ENCODE measurements at places on chromosomes 1 and 21.
A peak's percentile ranks its signal among the peaks of the same experiment; 100 is the strongest.

DNA sequence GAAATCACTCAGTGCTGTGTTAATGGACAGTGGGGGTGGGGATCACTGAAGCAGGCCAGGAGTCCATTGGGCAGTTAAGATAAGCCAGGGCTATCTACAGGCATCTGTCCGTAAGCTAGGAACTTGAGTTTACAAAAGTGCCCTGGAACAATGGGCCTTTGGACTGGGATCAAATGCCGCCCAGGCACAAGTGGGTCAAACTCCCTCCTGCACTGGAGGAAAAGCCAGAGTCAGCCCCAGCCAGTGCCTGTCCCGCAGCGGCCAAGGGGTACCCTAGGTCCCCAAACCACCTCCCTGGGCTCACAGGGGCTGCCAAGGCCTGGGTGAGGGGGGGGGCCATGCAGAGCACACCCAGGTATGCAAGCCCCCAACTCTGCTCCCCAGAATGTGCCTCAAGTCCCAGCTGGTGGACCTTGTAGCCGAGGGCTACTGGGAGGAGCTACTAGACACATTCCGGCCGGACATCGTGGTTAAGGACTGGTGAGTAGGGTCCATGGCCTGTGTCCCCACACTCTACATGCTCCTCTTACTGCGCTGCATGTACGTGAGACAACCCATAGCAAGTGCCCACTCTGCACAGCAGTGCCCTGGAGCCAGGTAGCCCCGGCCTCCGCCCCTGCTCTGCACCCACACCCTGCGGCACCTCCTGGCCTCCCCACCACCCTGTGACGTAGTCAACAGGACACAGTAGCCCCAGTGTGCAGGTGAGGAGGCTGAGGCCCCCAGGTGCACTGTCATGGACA, 7.7 kb downstream of the FBXO6 start:
- DNase-seq: no peak

- no peak for DNase-seq
Measured at GRCh38 chr1:15283526-15283925, 36.5 kb downstream of the FHAD1 start.

DNA sequence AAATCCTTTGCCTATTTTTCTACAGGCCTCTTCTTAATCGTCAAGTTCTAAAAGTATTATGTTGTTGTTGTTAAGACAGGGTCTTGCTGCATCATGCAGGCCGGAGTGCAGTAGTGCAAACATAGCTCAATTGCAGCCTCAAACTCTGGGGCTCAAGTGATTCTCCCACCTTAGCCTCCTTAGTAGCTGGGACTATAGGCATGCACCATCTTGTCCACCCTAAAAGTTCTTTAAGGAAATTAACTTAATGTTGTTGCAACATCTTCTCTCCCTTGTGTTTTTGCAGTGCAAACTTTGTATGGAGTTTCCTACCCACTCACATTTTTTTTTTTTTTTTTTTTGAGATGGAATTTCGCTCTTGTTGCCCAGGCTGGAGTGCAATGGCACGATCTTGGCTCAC, 4.1 kb upstream of the VHLL start:
- DNase-seq: no peak

DNA sequence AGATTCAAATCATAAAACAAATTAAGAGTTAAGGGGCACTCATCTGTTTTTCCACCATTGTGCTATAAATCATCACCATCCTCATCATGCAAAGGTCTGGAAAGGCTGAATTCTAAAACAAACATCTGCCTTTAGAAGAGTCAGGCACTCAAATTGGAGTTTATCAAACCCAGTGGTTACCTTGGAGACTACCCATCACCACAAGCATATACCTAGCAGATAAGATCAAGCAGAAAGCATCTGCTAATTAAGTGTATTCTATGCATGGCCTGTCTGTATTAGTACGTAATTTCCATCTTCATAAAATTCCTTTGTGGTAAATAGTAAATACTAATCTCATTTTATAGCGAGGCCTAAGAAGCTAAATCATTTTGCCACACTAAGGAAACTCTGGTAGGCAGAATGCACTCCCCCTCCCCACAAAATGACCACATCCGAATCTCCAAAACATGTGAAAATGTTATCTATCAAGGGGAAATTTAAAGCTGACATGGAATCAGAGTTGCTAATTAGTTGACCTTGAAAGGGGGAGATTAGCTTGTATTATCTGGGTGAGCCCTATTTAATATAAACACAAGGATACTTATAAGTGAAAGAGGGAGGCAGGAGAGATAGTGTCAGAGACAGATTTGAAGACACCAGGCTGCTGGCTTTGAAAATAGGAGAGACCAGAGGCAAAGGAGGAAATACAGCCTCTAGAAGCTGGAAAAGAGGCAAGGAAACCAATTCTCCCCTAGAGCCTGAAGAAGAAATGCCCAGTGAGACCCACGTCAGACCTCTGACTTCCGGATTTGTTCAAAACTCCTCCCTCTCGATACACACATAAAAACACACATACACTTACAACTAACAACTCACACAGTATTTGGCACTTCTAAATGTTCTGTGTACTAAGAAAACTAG, 23.2 kb downstream of the ARID4B start:
- no peak for DNase-seq

DNA sequence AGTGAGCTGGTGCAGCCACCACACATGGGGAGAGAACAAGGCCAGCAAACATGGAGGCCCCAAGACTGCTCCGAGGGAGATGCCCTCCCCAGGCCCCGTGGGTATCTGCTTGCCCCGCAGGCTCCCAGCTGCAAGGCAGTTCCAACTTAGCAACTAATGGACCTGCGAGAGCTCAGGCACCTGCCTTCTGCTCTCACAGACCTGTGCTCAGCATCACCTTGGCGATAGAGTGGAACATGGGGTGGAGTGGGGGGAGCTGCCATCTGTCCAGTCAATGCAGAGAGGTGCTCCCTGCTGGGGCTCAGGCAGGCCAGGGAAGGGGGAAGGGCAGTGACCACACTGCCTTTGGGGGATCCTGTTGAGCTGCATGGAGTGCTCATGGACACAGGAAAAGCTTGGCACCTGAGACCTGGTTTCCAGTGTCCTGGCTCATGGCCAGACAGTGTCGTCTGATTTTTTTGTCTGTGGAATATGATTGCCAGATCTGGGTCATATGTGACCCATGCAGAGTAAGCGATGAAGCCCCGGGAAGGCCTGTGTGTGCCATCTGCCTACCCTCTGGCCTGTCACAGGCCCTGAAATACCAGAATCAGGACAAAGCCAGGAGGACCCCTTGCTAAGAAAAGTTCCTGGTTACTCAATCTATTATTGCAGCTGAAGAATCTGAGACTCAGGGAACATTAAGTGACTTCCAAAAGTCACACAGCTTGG, 39.9 kb upstream of the TENT5C start:
- DNase-seq: no peak

GRCh38 chr1:244294599-244295224, 157.0 kb downstream of the ADSS2 start:
- DNase-seq: no peak

GRCh38 chr1:43300378-43301094, at the start of gene TIE1:
TSS of gene TIE1 (plus strand) at chr1:43300982. CDS start at chr1:43301072, 90 bp downstream.
- peak; percentile 15 for DNase-seq

GRCh38 chr1:93749487-93749886, 67.8 kb upstream of the BCAR3 start:
- DNase-seq: no peak

GRCh38 chr21:20997636-20998455, at the start of gene NCAM2:
TSS of gene NCAM2 (plus strand) at chr21:20998409.
- peak; percentile 77 for DNase-seq

- no peak for DNase-seq
Measured at GRCh38 chr1:242747233-242747632, 222.7 kb upstream of the PLD5 start.

- DNase-seq: no peak
Measured at GRCh38 chr1:44460107-44460882, 55.2 kb downstream of the RNF220 start.

DNA sequence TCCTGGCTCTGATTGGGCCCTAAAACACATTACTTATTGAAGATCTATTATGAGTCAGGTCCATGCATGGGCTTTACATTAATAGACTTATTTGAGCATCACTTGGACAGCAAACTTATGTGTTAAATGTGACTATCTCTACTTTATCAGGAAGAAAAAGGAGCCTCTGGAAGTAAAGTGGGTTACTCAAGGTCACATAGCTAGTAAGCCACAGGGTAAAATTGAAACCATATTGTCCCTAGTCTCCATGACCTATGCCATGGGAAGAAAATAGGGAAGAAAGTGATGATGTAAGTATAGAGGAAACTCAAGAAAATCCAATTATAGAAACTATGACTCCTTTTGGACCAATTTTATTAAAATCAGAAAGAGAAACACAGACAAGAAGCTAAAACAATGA, 555.3 kb downstream of the NUF2 start:
- DNase-seq: no peak

GRCh38 chr21:32593690-32594089, 8.4 kb upstream of the TCP10L start:
- no peak for DNase-seq

DNA sequence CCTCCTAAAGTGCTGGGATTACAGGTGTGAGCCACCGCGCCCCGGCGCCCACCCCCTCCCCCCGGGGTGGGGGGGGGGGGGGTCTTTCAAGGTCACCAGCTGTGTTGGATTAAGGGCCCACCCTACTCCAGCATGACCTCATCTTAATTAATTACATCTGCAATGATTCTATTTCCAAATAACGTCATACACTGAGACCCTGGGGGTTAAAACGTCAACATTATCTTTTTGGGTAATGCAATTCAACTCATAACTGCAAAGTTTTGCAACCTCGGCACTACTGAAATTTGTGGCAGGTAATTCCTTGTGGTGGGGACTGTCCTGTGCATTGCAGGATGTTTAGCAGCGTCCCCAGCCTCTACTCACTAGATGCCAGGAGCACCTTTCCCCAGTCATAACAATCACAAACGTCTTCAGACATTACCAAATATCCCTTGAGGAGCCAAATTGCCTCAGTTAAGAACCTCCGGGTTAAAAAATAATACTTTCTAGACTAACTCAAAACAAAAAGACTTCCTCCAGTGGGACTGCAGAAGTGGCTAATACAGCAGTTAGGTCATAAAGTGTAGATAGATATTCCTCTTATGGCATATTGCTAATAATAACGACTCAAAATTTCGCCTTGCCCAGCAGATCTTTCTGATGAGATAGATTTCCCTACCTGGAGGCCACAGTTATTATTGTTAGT, 233.0 kb upstream of the KAZN start:
- no peak for DNase-seq

DNA sequence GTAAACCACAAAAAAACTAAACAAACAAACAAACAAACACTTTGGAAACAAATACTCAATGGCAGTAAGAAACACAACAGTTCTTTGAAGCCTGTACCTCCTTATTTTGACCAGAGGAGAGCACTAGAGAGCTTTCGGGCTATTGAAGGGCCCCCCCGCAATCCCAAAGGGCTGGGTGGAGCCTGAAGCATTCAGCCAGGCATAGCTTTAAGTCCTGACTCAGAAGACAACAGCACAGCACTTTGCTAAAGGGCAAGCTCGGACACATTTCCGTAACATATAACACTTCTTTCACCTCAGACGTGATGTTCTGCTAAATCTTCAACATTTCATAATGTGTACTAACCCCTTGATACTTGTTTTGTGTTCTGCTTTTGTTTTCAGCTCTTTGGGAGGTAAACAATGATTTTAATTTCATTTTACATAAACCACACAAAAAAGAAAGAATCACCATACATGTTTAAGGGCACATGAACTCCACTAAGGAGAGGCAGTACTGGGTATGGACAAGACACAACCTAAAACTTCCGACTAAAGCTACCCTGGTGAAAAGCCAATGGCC, 9.7 kb upstream of the SHCBP1L start:
- DNase-seq: peak; percentile 92

DNA sequence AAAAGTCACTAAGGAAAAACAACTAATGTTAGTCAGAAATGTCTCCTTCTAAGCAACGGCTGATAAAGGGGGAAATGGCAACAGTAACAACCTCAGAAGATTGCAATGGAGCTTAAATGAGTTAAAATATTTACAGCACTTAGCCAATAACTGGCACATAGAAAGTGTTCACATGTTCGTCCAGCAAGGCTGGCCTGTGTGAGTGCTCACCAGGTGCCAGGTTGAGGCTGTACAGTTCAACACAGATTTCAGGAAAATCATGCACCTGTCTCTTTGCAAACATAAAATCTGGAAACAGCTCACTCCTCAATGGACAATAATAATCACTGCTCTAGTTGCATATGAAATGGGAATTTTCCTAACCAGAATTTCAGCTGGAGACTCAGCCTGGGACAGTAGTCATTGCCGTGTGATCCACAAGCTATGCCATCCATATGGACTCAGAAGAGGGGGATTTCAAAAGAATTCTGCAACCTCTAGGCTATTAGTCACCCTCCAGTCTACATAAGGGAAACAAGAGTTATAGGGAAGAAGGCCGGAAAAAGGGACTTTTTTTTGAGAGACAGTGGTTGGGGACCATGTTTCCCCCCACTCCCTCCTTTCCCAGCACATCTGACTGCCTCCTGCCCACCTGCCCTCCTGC, 68.6 kb downstream of the SYDE2 start:
- DNase-seq: no peak

DNA sequence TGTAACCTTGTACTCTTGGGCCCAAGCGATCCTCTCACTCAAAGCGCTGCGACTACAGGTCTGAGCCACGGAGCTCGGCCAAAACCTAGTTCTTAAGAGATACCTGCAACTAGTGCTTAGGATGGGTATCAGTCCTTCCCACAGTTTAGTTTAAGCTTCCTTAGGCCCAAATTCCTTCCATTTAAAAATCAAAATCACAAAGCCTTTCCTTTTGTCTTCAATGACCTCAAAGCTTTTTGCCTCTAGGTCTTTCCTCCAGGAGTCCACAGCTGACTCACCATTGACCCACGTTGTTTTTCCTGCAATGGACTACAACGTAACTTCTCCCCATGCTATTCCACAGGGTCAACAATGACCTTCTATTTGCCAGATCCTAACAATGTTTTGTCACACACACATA, 64.0 kb downstream of the APP start:
- DNase-seq: no peak

- DNase-seq: no peak
Measured at GRCh38 chr1:207938016-207938415, 27.1 kb upstream of the CD34 start.

DNA sequence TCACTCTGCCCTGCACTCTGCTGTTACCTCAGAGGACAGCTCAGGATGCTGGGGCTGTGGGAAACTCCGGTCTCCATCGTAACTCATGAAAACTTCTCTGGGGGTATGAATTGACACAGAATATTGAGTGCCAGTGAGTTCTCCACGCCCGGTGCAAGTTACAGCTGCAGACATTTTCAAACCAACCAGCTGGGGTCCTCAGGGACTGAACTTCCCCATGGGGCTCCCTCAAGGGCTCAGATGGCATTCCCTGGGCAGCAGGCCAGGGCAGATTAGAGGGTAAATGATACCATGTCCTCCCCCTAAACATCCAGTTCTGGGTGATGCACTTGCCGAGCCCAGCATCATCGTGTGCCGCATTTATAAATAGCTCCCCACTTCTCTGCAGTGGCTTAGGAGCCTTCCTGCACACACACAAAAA, 27.8 kb upstream of the CCSAP start:
- DNase-seq: no peak

GRCh38 chr1:209344156-209344555, 239.4 kb upstream of the CAMK1G start:
- DNase-seq: no peak
